WERI-Rb-1 (cell line): ENCODE measurements at places on chromosomes 3 and 15.

GRCh38 chr15:74451322-74451721, 9.6 kb downstream of the UBL7 start:
- no peak for DNase-seq

DNA sequence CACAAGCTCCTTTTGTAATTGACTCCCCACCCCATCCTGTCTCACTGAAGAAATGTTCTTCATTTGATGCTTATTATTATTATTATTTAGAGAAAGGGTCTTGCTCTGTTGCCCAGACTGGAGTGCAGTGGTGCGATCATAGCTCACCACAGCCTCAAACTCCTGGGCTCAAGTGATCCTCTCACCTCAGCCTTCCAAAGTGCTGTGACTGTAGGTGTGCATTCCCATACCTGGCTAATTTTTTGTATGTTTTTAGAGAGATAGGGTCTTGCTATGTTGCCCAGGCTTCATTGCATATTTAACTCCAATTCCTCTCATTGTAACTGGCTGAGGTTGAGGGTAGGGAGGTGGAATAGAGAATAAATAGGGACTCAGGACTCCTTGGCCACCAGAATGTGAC, 22.3 kb downstream of the SEMA5B start:
- no peak for DNase-seq

DNA sequence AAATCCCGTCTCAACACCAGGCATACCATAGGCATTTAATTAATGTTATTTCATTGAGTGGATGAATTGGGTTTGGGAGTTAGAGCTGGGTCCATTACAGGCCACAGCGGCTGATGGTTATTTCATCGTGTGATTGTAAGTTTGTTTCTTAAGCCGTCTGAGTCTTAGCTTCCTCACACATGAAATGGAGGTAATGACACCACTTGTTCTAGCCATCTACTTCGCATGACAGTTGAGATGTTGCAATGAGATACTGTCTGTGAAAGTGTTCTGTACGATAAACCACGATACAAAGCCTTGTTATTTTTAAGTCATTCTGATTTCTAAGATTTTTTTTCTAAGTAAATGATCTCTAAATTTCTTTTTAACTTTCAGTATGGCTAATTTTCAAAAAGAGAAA, 8.6 kb upstream of the TP63 start:
- no peak for DNase-seq

DNA sequence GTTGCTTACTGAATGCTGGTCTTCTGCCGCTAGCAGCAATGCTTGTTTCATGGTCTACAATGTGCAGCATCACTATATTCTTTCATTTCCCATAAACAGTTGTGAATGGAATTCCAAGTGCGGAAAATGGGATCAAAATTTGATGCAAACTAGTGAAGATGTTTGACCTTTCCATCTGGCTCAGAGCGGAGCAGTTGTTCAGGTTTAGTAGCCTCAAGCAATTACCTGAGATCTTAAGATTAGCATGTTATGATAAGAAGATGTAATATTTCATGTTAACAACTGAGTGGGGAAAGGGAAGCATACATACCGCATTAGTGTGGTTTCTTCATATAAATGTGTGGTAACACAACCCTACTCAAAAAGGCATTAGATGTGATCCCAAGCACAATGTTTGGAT, 221.1 kb upstream of the CFAP20DC start:
- no peak for DNase-seq

DNA sequence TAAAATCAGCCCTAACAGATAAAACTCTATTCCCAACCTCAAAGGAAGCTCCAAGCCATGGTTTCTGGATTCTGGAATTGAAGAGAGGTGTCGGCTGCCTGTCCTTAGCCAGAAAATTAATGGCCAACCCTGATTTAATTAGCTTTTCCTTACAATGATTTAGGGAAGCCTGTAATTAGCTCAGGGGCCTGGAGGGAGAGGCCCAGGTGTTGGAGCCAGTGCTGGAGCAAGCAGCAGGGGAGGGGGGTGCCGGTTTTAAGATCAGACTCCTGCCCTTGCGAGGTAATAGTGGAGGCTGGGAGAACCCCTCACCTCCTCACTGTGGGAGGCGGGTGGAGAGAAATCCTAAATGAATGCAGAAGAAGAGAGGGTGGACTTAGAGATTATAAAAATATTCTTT, 14.7 kb upstream of the ATP2B2 start:
- DNase-seq, result no peak

- DNase-seq, result no peak
Observed at GRCh38 chr15:23437673-23438072, 9.4 kb downstream of the GOLGA6L2 start.

- DNase-seq, result no peak
Observed at GRCh38 chr3:93867425-93867824, 106.3 kb downstream of the PROS1 start.

GRCh38 chr3:187770224-187770623, 25.0 kb upstream of the BCL6 start:
- DNase-seq, result no peak

DNA sequence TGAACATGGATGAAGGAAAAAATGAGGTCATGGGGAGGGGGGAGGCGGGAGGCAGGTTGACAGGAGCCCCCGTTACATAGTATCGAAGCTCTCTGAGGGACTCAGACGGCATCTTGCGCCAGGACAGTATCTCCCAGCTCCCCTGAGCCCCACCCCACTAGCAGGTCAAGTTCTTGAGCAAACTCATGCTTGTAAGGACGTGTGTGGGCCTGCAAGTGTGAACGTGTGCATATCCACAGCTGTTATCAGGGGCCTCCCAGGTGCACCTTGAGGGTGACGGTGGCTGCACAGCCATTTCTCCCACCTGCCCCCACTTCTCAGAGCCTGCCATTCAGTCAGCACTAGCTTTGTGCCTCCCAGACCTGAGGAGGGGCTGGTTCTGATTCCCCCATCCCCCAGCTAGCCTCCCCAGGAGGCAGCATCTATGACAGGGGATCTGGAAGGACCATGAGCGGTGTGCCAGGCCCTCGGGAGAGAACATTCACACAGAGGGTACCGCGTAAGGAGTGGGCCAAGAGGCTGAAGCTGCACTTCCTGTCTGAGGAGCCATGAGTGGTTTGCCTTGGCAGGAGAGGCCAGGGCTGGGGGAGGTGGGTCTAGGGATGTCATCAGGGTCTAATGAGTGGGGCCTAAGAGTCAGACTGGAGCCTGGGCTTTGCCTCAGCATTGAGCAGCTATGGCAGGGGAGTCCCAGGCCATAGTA, 2.9 kb downstream of the SEMA3F start:
- no peak for DNase-seq

- DNase-seq, result no peak
Observed at GRCh38 chr3:133874344-133874743, 21.3 kb downstream of the RAB6B start.

GRCh38 chr15:100918690-100919480, at the start of gene LRRK1:
LRRK1 (plus strand) TSS chr15:100919357; CDS start chr15:100924633, 5,276 bp downstream.
- DNase-seq, result peak; percentile 26

GRCh38 chr3:150414959-150415358, 6.9 kb downstream of the TSC22D2 start:
- no peak for DNase-seq

GRCh38 chr3:163582967-163583366, 1495.3 kb downstream of the SI start:
- no peak for DNase-seq

- peak; percentile 21 for DNase-seq
Observed at GRCh38 chr3:180018543-180018942, 18.2 kb downstream of the PEX5L start.
